Mesothelial cell of epicardium (in vitro differentiated cells): ENCODE measurements at places on chromosomes 12 and 14. TPM values are rescaled to one million over a fixed set of nuclear protein-coding genes. Genes with fewer than 3 reads are reported as not detected.

Gene KRT6A
- 1.2 TPM in 1 of 3 replicates, not detected in the others for total RNA-seq

GRCh38 chr14:68283378-68284123, 464.0 kb downstream of the RAD51B start:
- no peak for DNase-seq

DNA sequence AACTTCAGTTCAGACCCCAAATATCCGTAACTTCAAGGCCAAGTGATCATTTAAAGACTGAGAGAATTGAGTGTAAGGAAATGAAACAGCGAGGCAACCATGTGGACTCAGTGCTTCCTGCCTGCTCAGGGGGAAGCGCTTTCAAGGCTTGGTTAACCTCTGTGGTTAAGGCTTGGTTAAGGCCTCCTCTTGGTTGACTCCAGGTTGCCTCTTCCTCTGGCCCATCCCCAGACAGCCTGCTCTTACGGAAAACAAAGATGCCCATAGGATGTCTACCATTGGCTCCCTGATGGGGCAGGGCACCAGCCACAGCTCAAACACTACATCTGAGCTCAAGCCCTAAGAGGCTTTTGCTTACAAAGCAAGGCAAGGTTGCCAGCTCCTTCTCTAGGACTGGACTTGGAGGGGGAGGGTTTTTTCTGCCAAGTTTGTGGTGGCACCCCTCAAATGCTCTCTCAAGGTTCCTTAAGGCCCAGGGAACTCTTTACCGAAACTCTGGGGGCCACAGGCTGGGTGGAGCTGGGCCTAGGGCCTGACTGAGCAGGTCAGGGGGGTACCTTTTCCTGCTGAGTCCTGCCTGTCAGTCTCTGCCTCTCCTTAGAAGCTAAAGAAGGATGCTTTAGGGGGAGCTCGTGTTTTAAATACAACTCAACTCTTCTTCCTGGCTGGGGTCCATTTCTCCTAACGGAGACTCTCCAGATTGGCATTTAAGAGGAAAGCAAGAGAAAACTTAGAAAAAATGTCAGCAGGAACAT, 13.7 kb downstream of the COL2A1 start:
- DNase-seq, result no peak

Gene ALDH1L2
- 2.4 to 3.2 TPM (median 2.4 TPM) in 3 replicates for total RNA-seq

GRCh38 chr12:1575408-1576401, 18.7 kb downstream of the FBXL14 start:
- no peak for DNase-seq

DNA sequence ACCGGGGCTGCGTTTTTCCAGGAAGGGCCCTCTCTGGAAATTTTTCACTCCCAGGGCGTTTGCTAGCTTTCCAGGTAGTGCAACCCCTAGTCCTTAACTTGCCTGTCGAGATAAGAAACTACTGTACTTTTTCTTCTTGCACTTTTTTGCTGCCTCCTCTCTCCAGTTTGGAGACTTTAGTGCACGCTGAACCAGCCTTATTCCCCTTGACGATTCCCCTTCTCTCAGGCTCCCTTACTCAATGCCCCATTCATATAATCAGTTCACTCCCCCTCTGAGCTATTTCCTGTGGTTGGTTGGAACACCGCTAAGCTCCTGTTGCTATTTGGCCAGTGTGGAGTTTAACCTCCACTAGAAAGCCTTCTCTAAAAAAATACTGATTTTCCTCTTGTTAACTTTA, 682 bp downstream of the CREBL2 start:
- no peak for DNase-seq

Gene CCND2
- 393 to 412 TPM (median 404 TPM) in 3 replicates for total RNA-seq

- DNase-seq, result no peak
Observed at GRCh38 chr12:123478762-123479161, 20.8 kb downstream of the SNRNP35 start.

Gene CD4
- 2.9 to 3.9 TPM (median 3.8 TPM) in 3 replicates for total RNA-seq

Gene COX14
- 24.2 to 25.0 TPM (median 24.8 TPM) in 3 replicates for total RNA-seq
